Bone marrow (tissue), 2 donors: ENCODE measurements at places on chromosomes 2 and 18.

DNA sequence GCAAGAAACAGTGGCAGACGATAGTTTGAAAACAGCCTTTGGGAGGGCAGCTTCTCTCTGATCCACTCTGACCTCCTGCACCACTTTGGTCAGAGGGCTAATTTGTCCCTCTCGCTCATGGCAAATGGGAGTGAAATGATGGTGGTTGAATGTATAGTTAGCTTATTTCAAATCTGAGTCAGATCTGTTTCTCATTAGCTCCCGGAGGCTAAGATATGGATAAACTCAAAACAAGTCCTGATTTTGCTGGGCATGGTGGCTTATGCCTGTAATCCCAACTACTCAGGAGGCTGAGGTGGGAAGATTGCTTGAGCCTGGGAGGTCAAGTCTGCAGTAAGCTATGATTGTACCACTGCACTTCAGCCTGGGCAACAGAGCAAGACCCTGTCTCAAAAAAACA is 145.0 kb downstream of the ALK start:
- no peak for DNase-seq

GRCh38 chr2:54290356-54291025 is 34.5 kb upstream of the TSPYL6 start:
- DNase-seq, result no peak

- DNase-seq, result no peak
These were observed 125.6 kb upstream of the TACR1 start for GRCh38 chr2:75324861-75325284.

GRCh38 chr2:165147186-165148045 is 56.4 kb downstream of the SCN3A start:
- peak; percentile 72 for DNase-seq

DNA sequence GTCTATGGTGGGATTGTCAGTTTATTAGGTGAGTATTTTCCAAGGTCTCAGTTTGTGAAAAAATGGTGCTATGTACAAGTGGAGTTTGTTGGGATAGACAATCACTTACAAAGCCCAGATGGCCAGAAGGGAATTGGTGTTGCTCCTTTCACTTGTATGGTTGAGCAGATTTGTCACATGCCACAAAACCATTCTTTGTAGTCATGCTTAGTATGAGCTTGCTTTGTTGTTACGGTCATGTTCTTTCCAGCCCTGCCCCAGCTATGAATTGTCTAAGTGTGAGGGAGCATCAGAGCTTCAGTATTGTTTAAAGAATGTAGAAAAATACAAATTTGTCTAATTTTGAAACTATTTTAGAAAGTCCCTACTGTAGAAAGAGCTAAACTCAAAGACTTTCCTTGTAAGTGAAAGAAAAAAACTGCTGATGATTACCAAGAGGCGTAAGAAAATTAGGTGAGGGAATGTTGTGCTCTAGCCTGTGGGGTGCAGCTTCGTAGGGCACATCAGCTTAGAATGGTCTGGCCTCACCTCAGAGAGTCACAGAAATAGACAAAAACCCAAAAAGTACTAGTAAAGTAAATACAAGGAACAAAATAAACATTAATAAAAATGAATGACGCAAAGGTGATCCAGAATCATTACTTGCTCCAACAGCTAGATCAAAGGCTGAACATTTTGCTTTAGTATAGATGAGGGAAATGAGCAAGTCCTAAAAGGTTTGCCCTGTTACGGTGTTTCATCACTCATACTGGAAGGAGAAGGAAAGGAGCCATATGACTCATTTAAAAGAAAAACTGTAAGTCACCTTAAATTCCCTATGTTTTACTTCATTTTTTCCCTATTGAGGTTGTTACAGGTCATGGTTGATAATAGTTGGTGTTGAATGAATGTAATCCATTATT is 9.2 kb downstream of the TGIF1 start:
- no peak for DNase-seq

DNA sequence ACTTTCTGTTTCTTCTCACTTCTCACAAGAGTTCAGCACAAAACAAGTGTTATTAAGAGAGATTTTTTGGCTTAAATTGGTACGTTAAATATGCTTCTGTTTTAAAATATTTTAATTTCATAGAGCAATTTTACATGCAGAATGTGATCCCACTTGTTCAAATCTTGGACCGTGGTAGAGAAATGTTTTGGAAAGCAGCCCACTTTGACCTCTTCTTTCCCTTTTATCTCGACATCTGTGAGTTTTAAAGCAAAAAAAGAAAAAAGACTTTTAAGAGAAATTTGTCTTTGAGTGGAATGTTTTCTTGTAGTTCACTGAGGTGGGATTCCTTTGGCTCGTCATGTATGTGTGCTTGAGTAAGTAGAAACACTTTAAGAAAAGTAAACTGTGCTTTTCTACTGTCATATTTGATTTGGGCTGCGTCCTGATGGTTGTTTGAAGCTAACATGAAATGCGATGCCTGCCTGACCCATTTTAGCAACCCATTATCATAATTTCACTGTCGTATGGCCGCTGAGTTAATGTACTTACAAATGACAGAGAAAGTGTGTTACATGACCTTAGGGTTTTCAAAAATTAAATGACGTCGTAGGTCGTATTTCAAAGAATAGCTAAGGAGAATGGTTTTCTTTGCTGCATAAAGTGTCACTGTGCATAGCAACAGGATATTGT is 54.5 kb downstream of the TSHZ1 start:
- no peak for DNase-seq

GRCh38 chr2:223734346-223734745 is 103.0 kb downstream of the AP1S3 start:
- no peak for DNase-seq

DNA sequence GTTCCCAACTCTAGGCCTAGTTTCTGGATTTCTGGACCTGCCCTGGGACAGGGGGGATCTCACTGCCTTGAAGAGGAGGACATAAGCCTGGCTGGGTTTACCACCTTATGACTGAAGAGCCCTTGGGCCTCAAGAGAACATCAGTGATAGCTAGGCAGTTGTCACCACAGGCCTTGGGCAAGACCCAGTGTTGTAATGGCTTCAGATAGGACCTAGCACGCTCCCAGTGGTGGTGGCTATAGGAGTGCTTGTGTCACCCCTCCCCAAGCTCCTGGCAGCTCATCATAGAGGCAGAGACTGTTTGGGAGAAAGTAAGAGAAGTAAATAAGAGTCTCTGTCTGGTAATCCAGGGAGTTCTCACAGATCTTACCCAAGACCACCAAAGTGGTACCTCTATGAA is 19.4 kb upstream of the EVA1A start:
- DNase-seq, result no peak

DNA sequence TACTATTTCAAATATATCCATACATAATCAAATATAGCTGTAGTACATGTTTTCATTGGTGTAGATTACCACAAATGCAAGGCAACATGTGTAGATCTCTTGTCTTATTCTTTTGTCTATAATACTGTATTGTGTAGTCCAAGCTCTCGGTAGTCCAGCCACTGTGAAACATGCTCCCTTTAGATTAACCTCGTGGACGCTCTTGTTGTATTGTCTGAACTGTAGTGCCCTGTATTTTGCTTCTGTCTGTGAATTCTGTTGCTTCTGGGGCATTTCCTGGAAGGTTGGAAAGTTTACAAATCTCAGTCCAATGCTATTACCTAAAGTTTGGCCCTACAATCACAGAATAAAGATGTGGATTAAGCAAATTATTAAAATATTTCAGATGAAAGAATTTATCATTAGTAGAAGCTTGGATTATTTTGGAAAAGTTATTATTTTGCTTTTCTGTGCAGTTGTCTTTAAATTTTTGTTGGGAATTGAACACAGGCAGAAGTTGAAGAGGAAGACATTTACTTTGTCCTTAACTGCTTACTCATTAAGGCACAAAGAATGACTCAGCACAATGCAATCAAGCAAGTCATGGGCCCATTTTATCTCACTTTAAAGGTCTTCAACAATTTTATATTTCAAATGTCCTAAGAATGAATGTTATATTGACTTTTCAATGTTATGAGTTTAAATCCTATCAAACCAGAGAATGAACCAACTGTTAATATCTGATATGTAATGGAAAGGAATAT is 103.4 kb upstream of the CAVIN2 start:
- DNase-seq, result no peak

DNA sequence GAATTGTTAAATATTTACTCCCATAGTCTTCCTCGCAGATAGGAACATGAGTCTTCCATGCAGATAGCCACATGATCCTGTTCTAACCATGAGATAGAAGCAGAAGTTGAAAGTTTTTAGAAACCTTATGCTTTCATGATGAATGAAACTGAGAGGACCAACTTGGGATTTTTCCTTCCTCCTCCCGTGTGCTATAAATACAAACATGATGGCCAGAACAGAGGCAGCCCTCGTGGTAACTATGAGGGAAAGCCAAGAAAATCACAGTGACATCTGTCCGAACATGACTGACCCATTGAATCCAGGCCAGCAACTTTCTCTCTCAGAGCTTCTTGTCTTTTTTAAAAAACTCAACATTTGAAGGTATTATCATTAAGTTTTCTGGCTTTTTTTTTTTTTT is 78.5 kb downstream of the ACAA2 start:
- DNase-seq, result no peak

GRCh38 chr2:238467792-238468191 is 41.1 kb downstream of the ASB1 start:
- no peak for DNase-seq

DNA sequence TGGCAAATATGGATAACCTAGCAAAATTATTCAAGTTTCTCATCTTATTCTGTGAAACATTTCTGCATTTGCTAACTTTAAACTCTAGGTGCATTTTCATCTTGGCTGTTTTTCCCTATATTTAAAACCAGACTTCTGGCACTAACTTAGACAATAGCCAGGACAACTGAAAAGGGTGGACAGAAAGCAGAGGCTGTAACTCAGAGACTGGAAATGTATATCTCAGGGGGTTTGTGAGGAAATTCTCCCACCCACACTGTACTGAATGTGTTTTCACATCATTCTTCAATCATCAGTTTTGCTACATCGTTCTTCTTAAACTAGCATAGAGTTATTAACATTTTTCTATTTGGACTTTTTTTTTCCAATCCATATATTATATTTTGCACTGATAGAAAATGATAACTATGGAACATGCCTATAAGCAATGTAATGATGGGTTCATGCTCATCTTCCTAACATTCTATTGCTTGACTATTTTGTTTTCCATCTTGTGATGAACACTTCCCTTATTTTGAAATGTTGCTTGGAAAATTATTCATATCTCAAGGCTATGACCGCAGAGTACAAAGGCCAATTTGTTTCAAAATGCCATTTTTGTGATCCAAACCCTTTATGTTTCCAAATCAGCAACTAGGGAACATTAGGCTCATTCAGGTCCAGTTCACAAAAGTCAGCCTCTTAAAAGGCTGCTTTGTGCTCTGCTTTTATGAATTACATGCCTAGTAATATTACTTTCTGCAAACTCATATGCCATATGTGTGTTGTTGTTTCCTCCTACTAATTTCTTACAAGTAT is 125.8 kb upstream of the CDH19 start:
- DNase-seq, result no peak

DNA sequence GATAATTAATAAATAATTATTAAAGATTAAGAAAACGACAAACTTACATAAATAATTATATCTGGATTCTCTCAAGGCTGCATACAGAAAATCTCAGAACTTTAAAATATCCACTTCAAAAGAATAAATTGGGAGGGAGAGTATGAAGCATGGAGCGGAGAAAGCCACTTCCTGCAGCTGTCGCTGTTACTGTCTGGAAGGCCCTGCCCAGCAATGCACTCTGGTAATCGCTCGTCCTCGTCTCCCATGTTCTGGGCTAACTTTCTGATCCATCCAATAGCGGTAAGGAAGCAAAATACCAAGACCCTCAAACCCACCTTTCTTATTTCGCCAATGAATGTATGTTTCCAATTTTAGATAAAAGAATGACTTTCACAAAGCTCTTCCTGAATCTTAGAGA is 26.7 kb downstream of the CYRIA start:
- DNase-seq, result no peak

GRCh38 chr2:61015976-61016375 is 1.5 kb upstream of the PEX13 start:
- DNase-seq, result no peak

- no peak for DNase-seq
These were observed 122.5 kb downstream of the ASXL3 start for GRCh38 chr18:33700513-33700976.

DNA sequence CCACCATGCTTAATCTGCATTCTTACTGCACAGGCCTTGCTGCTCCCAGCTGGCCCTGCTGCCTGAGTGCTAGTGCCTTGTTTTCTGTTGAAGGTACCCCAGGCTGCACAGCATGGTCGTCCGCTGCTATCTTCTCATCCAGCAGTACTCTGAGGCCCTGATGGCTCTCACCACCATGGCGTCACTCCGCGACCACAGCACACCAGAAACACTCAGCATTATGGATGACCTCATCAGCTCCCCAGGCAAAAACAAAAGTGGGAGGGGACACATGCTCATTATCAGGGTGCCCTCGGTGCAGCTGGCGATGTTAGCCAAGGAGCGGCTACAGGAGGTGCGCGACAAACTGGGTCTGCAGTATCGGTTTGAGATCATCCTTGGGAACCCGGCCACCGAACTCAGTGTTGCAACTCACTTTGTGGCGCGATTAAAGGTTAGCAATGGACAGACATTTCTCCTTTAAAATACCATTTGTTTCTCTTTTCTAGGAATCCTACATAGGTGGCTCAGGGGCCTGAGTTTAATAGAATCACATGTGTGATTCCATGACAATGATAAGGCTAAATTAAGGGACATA is 110.5 kb downstream of the ESCO1 start:
- no peak for DNase-seq

GRCh38 chr2:10787176-10787968 is 25.2 kb downstream of the PDIA6 start:
- no peak for DNase-seq

DNA sequence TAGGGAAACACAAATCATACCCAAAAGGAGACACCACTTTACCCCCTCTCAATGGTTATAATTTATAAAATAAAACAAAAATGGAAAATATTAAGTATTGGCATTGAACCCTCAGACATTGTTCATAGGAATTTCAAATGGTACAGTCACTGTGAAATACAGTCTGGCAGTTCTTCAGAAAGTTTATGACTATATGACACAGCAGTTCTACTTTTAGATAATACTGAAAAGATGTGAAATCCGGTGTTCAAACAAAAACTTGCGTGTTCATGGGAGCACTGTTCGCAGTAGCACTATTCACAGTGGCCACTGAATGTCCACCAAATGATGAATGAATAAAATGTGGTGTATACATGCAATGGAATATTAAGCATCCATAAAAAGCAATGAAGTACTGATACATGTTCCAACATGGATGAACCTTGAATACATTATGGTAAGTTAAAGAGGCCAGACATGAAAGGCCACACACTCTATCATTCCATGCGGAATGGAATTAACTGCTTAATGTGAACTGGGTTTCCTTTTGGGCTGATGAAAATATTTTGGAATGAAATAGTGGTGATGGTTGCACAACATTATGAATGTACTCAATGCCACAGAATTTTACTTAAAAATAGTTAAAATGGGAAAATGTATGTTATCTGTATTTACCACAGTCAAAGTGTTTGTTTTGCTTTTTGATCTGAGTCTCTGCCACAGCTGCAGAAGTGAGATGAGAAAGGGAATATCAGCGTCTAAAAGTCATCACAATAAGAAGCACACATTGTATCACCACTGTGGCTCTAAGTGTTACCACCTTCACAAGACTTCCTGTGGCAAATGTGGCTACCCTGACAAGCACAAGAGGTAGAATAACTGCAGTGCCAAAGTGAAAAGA is 864.6 kb downstream of the SUCLG1 start:
- DNase-seq, result no peak
